ENCODE measurements at places on chromosomes 12 and 14.

GRCh38 chr14:76516884-76517283 is 140.9 kb downstream of the ESRRB start:
- no peak for DNase-seq

DNA sequence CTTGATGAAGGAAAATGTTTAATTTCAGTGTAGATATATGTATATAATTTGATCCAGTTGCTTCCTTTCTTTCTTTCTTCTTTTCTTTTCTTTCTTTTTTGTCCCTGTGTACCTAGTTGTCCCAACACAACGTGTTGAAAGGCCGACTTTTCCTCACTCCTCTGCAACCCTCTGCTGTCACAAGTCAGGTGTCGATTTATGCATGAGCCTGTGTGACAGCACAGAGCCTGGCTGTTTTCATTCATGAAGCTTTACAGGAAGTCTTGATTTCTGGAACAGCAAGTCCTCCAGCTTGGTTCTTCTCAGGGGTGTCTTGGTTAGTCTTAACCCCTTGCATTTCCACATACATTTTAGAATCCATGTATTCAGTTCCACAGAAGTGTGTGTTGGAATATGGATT is 88.1 kb downstream of the PPP2R5C start:
- no peak for DNase-seq

- no peak for DNase-seq
These were observed 242.1 kb upstream of the NOS1 start for GRCh38 chr12:117603316-117604113.

- no peak for DNase-seq
These were observed 34.2 kb downstream of the PCNX4 start for GRCh38 chr14:60125918-60126317.

DNA sequence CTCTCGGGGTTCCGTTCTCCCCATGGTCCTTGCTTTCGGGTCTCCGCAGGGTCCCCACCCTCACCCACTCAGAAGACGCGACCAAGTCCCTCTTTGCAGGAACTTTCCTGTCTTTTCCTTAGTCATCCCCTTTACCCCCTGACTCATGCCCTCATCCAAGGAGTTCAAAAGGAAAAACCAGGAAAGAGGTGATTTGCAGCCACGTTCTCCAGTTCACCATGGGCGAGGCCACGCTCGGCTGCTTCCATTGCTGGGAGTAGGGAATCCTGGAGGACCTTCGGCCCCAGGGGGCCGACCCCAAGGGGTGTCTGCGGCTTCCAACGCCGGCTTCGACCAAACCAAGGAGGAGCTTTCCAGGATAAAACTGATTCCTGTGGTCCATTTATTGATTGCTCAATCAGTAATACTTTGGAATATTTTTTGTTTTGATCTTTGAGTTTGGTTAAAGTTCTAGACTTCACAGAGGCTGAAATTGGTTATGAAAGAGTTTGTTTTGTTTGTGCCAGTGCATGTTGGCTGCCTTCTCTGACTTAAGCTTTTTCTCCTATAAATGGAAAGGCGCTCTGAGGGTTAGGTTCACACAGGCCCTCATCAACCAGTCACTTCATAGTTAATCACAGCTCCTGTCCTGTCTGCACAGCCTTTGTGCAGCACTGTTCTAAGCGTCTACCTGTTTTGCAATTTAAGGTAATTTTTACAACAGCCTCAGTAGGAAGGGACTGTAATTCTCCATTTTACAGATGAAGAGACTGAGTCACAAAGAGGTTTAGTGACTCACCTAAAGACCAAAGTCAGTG is 827 bp downstream of the ALDH2 start:
- no peak for DNase-seq

DNA sequence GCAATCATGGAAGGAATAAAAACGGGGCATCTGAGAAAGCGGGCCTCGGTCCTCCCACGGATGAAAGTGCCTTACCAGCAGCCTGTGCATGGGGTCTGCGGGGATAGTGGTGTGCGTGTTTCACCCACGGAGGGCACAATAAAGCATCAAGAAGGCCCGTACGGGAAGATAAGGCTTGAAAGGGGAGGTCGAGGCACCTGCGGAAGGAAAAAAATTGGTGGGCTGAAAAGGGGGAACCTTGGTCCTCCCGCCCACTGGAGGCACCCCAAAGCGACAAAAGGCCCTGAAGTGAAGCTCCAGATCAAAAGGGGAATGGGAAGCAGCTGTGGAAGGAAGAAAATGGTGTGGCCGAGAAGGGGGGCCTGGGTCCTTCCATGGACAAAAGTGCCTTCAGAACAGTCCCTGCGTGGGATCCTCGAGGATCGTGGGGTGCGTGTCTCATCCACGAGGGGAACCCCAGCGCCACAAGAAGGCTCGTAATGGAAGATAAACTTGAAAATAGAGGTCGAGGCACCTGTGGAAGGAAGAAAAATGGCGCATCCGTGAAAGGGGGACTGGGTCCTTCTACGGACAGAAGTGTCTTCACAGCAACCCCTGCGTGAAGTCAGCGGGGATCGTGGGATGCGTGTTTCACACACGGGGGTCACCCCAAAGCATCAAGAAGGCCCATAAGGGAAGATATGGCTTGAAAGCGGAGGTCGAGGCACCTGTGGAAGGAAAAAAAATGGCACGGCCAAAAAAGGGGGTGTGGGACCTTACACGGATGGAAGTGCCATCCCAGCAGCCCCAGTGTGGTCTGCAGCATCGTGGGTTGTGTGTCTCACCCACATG is 276.9 kb downstream of the ALG10 start:
- DNase-seq: no peak

DNA sequence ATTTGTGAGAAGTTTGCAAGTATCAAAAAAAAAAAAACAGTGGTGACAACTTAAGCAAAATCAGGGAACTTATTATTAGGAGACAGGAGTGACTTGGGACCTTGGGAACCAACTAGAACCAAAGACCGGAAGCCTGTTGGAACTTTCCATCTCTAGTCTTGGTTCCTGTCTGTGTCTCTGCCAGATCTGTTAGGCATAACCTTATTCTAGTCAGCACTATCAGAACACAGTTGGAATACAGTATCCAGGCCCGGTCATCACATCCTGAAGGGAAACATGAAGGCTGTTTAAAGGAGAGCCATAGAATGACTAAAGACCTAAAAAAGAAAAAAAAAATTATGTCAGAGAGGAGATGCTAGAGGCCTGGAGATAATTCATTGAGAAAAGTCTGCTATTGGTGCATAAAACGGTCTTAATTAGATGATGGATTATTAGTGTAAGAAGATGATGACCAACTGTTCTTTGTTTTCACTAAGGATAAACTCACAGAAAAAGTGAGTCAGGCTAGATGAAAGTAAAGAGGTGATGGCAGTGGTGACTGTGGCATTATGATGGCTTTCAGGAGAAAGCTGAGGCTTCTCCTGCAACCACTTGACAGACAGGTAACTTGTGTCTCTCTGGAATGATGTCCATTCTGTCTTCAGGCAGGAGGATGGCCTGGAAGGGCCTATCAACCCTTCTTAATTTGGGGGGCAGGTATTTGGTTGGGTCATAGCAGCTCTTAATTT is 28.2 kb downstream of the DACT1 start:
- DNase-seq: no peak

DNA sequence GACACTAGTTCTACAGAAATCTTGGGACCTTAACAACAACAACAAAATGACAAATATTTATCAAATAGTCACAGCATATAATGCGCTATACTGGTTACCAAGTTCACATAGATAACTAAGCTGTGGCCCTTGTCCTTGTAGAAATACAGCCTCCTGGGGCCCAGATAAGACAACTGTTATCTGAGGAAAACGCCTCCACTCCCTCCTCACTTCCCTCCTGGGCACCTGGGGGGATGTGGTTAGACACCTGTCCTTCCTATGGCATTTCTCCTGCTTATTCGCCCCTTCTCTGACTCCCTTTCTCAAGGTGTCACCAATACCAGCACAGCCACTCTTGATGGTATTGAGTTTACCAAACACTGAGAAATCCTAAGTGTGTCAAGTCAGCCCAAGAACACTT is 419.4 kb downstream of the RAD51B start:
- DNase-seq: no peak

DNA sequence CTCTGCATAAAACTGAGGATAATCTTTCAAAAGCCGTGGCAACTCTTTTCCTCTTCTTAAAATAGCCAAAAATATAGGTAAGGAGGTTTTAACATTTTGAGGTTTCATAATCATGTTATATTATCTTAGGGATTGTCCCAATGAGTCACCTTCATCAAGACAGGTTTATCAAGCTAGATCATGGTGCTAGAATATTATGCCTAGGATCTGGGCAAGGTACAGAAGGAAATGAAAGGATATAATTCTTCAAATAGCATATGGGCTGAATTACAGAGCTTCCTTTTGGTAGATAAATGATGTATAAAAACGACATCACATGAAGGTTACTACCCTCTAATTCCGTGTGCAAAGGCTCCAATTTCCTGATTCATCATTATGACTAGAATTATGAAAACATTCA is 28.6 kb upstream of the TBC1D15 start:
- DNase-seq: no peak

- DNase-seq: no peak
These were observed 11.9 kb downstream of the GPR68 start for GRCh38 chr14:91232603-91233002.

- DNase-seq: no peak
These were observed 51.4 kb downstream of the PLEKHG7 start for GRCh38 chr12:92753976-92754885.

DNA sequence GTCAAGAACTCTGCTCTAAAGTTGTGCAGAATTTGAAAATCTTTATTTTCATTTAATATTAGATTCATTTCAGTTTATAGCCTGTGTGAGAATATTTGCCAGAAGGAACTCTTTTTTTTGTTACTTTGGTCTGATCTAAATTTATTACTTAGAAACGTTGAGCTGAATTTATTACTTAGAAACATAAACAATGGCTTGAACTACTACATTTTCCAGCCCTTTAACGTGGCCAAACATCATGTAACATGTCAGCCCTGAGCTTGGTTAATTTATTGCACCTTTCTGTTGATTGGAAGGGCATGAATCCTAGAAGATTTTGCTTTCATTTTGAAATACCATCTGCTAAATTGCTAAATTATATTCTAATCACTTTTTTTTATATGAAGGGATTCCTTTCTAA is 241.4 kb downstream of the TMEM117 start:
- DNase-seq: no peak

DNA sequence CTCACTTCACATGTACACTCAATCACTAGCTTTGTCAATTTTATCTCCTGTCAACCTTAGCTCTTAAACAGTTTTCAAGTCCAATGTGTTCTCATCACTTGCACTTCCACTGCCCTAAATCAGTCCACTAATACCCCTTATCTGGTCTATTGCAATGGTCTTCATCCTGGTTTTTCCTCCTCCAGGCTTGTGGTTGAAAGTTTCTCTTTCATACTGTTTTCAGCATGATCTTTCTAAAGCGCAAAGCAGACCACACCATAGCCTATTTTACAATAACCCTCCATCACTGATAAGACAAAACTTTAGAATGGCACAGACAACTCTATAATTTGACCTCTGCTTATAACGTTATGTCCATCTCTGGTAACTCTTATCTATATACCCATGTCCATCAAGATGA is 62.0 kb upstream of the DDHD1 start:
- no peak for DNase-seq

- no peak for DNase-seq
These were observed 171.2 kb downstream of the CALM1 start for GRCh38 chr14:90567991-90568390.

DNA sequence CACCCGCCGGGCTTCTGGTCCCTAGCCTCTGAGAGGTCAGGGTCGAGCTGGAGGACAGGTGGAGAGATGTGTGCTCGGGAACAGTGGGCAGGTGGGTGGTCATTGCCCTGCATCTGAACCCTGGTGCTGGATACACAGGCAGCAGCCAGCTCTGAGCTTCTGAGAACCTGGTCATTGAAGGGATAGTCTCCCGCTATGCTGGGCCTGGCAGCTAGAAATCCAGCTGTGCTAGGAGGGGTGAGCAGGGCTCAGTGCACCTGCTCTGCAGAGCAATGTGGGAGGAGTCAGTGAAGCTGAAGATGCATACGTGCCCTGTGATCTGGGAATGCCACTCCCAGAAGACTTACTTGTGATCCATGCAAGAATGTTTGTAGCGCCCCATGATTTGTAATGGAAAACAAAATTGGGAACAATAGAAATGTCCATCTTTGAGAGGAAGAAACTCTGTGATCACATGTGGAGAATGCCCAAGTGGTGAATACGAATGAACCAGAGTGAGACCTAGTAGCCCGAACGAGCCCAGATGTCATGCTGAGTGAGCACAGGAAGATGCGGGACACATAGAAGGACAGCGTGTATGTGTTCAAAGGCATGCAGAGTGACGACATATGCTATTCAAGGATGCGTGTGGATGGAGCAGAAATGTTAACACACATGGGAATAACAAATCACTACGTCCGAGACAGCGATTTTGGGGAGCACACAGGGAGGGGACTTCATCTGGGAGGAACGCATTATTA is 63.4 kb downstream of the AACS start:
- no peak for DNase-seq

DNA sequence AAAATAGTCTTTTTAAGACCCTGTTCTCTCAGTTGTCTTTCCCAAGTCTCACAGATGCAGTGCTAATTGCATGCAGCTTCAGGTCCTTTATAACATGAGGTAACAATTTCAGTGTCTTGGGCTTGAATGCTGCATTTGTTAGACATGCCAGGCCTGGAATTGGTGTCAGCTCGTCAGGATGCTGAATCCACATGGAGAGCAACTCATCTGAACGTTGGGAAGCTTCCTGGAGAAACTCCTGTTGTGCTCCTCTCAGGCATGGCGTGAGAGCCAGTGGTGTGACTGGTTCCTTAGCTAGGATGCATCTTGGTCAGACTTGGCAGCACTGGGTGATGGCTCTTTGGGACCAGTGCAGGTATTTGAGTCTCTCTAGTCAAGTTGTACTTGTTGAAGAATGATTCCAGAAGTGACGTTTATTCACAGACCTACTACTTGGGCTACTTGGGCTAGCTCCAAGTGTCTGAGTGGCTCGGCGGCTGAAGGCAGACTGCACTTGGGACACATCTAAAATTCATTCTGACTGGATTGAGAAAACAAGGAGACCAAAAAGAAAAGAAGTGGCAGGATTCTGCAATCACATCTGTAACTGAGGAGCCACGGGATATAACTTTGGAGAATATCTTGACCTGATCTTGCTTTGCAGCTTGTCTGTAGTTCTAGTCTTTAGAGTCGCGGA is 134.8 kb upstream of the ARHGAP5 start:
- no peak for DNase-seq

DNA sequence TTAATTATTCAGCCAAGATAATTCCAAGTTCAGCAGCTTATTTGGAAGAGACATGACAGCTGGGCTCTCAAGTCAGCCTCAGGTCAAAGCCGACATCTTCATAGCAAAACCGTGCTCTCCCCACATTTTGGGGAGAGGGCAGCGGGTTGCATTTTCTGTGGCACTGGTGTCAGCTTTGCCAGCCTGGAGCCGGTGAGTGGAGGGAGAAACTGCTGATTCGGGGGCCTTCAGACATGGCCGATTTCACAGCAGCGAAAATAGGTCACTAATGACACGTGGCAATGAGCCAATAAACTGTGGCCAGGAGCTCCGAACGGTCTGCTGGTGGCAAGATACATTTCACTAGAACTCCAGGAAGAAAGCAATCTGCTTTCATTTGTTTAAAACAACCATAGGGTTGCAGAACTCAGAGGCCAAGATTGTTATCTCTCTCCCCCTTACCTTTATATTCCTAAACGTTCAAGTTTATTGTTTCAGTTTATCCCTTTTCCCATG is 173.2 kb downstream of the CAND1 start:
- no peak for DNase-seq
